ENCODE measurements at places on chromosomes 4 and X.

DNA sequence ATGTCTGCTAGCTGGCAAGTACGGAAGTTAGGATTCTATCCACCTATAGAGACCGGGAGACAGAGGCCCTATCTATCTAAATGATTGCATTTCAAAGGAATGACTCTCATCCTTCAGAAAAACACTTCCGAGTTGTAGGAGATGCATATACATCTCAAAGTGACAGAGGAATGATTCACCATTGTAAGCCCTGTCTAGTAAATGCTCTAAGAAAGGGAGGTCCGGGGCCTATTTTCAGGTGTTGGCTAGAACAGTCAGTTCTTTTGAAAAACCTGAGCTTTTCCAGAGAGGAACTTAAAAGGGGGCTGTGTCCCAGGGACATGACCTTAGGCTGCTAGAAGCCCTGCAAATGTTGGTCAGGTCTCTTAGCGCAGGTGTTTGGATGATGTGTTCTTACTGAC is 262.9 kb upstream of the IL1RAPL1 start:
- no peak for DNase-seq

DNA sequence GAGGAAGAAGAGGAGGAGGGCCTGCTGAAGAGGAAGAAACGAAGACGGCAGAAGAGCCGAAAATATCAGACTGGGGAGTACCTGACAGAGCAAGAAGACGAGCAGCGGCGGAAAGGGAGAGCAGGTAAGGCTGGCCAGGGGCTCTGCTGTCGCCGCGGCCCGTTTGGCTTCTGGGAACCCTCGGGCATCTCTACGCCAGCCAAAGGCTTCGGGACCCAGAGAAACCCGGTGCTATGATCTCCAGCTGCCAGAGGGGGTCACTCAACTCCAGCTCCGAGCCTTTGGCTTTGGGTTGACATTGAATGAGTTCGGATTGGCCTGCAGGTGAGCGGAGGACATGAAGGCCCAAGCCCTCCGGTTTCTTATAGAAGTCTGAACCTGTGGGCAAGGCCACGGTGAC is 42.8 kb downstream of the BCORL1 start:
- no peak for DNase-seq

DNA sequence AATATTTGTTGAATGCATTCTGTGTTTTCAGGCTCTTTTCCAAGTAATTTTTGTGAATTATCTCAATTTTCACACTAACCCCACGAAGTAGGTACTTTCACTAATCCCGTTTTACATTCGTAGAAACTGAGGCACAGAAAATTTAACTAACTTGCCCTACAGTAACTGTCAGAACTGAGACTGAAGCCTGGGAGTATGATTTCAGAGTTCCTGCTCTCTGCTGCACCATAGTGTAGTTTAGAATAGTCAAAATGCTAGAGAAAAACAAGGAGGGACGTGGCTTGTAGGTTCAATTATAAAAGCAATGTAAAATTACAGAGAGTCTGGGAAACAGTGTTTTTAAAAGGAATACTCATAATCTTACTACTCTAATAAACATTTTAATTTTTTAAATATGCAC is 2.2 kb downstream of the CLCN3 start:
- DNase-seq, result no peak

GRCh38 chrX:130916636-130917422 is 13.8 kb upstream of the ENOX2 start:
- DNase-seq, result no peak

DNA sequence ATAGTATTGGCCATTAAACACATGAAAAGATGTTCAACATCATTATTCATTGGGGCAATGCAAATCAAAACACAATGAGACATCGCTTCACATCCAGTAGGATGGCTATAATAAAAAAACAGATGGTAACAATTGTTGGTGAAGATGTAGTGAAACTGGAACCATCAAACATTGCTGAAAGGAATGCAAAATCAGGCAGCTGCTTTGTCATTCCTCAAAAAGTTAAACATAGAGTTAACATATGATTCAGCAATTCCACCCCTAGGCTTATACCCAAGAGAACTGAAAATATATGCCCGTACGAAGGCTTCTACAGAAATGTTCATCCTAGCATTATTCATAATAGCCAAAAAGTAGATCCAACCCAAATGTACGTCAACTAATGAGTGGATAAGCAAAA is 144.0 kb upstream of the NAP1L5 start:
- DNase-seq, result no peak

GRCh38 chr4:67615119-67615518 is 56.6 kb downstream of the STAP1 start:
- DNase-seq, result no peak

DNA sequence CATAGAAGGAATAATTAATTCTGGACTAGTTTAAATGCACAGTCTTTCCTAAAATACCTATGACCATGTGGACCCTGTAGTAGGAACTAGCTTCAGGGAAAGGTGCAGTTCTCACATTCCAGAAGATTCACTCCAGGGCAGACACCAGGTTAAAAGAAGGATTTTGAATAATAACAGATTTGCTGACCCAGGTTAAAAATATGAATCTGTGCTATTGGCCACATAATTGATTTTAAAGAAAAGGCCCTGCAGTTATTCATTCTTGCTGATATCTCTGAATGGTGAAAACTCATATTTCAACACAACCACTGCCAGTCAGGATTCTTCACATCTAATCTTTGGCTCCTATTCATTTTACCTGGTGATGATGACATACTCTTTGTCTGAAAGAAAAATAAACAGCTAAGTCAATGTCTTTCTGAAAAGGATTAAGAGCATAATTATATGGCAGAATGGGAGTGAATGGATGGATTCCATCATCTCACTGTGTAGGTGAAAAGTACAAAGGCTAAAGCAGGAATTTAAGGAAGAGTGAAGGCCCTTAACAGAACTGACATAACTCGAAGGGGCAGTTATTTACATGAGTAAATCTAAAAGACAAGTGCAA is 432.8 kb downstream of the PDGFC start:
- DNase-seq, result no peak

DNA sequence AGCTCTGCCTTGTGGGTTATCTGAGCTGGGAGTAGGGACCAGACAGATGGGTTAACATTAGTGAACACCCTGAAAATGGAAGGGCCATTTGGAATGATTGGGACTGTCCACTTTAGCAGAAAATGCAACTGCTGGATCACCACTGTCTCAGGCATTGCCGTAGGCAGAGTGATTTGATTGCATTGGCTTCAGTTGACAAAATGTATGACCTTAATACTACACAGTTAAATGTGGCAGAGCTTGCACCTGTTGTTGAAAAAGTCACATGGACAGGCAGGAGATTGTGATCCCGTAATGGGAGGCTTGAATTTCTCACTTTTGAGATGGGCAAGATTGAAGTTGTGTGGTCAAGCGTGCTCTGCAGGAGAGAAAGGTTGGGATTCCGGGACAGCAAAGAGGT is 166.5 kb upstream of the PUDP start:
- DNase-seq, result no peak

GRCh38 chr4:165151734-165152133 is 39.1 kb upstream of the TMEM192 start:
- DNase-seq, result no peak

DNA sequence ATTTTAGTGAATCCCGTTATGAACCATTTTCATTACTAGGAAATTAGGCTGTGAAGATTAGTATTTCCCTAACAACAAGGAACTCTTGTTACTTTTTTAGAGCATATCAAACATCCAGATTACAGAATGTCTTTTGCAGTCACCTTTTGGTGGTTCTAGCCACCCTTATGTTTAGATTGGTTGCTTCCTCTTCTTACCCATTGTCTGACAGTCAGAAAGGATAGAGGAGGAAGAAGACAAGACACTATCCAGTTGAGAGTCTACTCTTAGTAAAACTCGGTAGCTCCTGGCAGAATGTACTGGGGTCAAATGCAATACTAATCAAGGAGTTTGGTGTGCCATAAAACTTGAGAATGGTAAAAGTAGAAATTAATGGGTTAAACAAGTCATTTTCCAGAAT is 1.6 kb upstream of the GUCY1A1 start:
- DNase-seq, result no peak

GRCh38 chr4:40275065-40275730 is 59.9 kb upstream of the CHRNA9 start:
- no peak for DNase-seq

DNA sequence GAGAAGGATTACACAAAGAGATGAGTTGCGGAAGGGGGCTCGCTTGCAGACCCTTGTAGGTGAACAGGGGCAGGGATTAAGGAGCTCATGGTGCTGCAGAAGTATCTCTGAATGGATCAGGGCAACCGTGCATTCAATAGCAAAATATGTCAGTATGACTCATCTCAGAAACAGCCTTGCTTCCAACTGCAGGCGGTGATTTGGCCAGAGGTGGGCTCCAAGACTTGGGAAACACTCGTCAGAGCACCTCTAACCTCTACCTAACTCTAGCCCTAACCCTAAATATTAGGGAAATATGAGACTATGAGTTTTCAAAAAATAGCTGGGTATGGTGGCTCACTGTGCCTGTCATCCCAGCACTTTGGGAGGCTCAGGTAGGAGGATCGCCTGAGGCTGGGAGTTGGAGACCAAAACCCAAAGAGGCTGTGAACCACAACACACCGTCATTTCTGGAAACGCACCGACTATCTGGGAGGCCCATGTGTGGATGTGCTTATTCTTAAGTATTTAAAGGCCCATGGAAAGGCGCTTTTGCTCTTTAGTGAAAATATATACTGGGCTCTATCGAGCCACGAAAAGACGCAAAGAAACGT is 102.6 kb downstream of the DHRSX start:
- DNase-seq, result no peak

DNA sequence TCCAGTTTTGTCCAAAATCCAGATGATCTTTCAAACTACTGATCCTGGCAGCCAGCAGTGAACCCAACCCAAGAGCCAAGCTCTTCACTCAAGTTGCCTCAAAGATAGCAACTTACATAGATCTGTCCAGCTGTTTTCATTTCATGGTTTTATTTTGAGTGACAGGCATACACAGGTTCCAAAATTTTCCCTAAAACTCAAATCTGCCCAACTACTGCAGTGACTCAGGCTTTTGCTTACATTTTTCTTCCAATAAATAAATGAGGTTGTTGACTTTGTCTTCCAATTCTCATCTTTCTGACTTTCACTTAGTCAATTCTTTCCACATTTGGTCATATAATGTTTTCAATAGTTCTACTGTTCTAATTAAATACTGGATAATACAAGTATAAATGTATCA is 158.8 kb downstream of the TECRL start:
- DNase-seq, result no peak

DNA sequence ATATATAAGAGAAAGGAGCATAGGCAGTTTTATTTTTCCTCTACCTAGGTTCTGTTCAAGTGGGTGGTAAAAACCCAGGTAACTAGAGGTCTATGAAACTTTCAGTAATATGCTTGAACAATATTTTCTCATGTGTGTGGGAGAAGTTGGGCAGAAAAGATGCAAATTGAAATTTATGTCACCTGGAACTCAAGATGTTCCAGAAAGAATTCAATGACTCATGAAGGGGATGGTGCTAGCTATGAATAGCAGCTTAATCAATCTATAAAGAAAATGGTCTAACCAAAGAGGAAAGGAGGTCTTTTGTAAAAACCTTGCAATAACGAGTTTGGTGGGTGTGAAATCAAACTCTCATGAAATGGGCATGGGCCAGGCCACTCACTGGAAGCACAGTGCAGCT is 263.8 kb downstream of the INPP4B start:
- no peak for DNase-seq

- DNase-seq, result no peak
Measured at GRCh38 chr4:126318376-126318775, 1003.6 kb downstream of the FAT4 start.

- no peak for DNase-seq
Measured at GRCh38 chr4:48340276-48340964, 909 bp upstream of the SLAIN2 start.

DNA sequence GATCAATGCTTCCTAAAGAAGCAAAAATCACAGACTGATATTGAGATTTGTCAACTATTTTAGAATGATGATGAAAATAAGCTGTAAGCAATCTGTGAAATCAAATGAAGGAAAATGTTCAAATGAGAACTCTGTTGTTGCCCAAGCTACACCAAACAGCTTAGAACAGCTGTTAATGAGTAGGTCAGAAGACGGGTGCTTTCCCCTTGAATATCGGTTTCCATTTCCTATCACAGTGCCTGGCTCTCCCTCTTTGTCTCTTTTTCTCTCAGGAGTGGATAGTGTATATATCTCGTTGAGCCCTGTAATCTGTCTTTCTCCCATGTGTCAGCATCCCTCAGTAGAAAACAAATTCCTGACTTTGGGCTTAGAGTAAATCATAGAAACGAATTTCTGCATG is 1592.9 kb upstream of the TENM3 start:
- no peak for DNase-seq

GRCh38 chrX:10600479-10600878 is 19.9 kb downstream of the MID1 start:
- no peak for DNase-seq

- DNase-seq, result no peak
Measured at GRCh38 chrX:140440876-140441275, 64.0 kb downstream of the SOX3 start.

GRCh38 chr4:8329859-8330761 is 60.6 kb downstream of the HTRA3 start:
- no peak for DNase-seq

DNA sequence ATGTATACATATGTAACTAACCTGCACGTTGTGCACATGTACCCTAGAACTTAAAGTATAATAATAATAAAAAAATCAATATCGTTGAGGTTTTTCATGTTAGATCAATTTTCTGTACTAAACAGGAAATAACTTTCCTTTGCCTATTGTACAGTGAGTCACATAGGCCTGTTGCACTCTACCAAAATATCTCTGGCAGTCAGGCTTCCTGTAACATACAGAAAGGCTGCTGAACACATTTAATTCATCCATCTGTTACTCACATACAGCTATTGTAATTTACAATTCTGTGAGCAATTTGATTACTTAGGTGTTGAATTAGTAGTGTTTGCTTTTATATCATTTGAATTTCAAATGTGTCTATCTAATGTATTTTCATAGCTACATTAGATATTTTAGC is 427.8 kb downstream of the TMA16 start:
- DNase-seq, result no peak

GRCh38 chr4:7952615-7953014 is 13.0 kb upstream of the AFAP1 start:
- DNase-seq, result no peak

DNA sequence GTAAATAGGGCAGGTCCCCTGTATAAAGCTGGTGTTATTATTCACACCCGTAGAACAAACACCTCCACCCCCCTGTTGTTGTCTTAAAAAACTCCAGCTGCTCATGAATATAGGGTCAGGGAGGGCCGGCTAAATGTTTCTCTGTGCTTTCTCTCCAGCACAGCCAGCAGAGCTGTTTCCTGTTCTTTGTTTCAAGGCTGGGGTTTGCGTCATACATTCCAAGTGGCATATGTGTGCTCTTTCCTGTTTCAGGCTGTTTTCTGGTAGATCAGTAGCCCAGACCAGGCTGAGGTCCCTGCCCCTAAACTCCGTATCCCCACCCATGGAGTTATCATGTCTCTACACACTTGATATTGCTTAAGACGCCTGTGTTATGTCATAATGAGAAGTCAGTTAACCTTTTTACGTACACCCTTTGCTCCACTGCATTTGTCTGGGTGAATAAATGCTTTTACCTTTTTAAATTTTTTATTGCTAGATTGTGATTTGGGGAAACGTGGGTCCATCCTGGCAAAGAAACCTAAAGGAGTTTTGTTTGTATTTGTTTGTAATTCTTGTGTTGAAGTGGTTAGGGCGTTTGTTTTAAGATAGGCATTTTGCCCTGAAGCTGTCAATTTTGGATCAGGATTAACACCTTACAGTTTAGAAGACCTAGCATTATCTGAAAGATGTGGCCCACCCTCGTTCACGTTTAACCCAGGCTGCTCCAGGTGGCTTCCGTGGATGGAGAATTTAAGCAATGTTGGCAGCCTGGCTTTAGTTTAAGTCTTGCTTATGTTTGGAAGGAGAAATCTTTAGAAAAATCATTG is 3.3 kb downstream of the KLF3 start:
- no peak for DNase-seq

GRCh38 chr4:116005806-116006088 is 892.3 kb upstream of the NDST4 start:
- no peak for DNase-seq

Data from cortex of kidney (tissue), 1 donor.